ENCODE measurements at places on chromosomes 1 and 21.

DNA sequence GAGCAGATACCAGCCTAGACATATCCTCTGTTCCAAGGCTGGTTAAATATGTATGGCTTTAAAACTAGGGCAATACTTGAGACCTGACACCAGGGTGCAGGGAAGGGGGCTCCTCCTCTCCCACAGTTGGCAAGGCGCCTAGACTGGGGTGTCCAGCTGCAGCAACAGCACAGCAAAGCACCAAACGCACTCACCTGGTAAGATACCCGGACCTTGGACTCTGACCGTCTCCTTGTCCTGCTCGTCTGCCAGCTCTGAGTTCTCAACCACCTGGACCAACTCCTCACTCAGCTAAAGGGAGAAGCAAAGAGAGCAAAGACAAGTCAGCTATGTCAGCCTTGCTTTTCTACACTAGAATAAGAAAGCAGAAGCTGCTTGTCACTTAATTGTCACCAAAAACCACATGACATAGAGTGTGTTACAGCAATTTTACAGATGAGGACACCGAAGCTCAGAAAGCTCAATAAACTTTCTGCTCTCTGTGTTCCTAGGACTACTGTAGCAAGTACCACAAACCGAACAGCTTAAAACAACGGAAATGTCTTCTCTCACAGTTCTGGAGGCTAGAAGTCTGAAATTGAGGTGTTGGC, 4.4 kb downstream of the PACC1 start:
- no peak for DNase-seq

- no peak for DNase-seq
Measured at GRCh38 chr1:29880556-29880955, 644.2 kb downstream of the PTPRU start.

DNA sequence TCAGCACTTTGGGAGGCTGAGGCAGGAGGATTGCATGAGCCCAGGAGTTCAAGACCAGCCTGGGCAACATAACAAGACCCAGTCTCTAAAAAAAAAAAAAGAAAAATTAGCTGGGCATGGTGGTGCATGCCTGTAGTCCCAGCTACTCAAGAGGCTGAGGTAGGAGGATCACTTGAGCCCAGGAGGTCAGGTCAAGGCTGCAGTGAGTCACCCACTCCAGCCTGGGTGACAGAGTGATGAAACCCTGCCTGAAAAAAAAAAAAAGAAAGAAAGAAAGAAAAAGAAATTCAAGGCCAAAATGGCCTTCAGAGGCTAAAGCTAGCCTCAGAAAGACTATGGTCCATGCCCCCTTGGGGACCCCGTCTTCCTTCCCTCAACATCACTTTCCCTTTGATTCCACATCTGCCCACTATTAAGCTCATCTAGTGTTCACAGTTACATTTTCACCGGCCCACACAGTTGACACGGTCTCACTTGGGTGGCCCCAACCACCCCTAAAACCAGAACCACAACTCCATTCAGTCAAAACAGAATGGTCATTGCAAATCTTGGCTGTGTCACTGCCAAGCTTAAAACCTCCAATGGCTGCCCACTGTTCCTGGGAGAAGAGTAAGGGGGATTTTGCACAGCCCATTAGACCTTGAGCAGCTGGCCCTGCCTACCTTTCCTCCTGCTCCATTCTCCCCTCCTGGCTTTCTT, 2.1 kb upstream of the CAPN8 start:
- DNase-seq: no peak

DNA sequence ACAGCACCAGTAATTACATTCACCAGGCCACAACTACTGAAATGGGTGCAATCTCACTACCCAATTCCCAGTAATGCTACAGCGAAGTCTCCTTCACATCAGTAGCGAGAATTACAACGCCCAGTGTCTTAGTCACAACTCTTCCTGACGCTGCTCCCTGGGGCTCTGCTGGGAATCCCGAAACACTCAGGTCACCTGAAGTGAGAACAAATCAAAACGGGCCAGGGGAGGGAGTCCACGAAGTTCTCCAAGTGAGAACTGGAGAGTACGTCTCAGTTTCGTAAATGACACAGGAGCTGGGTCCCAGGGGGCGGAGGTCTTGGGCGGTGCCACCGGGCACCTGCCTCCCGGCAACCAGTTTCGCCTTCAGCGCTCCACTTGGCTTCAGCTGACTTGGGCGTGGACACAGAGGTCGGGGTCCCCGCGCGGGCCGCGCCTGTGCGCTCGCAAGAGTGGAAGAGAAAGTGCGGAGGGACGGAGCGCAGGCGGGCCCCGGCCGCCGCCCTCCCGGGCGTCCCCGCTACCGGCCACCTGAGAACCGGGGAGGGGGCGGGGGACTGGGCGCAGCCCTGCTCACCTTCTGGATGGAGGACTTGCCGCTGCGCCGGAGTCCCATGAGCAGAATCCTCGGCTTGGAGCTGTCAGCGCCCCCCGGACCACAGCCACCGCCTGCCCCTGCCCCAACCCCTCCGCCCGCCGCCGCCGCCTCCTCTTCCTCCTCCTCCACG, 575 bp downstream of the RRAGC start:
- DNase-seq: no peak

DNA sequence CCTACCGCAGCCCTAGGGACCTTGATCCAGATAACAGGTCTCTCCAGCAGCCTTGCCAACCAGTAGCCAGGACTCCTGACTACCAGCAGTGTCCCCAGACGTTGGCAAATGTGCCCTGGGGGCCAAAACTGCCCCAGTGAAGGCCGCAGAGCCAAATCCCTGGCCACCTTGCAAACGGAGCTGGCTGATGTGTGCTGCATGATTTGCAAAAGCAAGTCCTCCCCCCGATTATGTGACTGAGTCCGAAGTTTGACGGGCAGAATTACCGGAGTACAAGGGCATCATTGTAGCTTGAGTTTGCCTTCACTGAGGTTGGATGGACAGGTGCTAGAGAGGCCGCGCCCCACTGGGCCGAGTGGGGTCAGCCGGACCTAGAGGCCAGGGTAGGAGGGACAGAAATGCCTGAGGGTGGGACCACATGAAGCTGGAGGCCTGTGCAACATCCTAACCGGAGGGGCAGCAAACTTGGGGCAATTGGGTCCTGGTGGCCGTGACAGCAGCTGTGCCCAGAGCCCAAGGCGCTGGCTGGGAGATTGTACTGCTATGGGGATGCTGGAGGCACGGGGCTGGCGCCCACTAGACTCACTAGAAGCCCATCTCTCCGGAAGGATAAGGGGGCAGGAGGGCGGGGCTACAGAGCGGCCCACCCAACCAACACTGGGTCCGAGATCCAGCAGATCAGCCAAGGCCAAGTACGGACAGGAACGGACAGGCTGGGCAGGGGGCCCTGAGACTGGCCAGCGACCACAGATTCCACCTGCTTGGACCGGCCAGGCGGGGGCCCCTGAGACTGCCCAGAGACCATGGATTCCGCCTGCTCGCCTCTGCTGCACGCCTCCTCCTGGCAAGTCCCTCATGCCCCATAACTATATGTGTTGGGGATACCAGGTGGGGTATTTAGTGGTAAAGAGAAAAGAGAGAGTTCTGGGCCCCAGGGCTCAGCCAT, 2.8 kb downstream of the ARHGEF16 start:
- DNase-seq: no peak

GRCh38 chr1:63099188-63099587, 223.2 kb upstream of the FOXD3 start:
- DNase-seq: no peak

DNA sequence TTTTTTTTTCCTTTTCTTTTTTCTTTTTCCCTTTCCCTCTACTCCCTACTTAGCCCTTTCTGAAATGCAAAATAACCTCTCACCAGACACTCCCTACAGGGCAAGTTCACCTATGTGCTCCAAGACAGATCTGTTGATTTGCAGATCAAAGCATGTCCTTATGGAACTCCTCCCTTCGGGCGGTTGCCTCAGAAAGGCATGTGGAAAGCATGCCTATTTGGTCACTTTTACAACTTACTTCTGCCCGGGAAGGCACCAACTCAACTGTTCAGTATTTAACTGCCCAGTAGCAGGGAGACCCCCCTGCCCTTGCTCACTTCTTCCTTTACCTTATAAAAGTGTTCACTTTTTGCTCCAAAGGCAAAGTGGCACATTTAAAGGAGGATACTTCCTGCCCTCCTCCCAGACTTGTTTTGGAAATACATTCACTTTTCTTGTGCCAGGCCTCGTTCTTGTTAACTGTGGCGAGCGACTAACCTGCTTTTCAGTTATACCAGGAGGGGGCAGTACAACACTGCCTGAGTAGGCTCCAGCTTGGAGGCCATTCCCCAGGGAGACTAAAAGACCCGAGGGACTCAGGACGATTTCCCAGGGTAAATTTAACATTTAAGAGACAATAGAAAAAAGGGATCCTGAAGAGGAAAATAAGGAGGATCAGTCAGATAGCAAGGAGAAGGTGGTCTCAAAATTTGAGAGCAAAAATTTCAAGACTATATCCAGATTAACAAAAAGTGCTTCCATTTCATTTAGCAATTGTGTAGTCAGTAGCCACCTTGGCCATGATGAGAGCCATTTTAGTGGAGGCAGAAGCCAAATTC, 12.3 kb upstream of the SLAMF7 start:
- DNase-seq: no peak

DNA sequence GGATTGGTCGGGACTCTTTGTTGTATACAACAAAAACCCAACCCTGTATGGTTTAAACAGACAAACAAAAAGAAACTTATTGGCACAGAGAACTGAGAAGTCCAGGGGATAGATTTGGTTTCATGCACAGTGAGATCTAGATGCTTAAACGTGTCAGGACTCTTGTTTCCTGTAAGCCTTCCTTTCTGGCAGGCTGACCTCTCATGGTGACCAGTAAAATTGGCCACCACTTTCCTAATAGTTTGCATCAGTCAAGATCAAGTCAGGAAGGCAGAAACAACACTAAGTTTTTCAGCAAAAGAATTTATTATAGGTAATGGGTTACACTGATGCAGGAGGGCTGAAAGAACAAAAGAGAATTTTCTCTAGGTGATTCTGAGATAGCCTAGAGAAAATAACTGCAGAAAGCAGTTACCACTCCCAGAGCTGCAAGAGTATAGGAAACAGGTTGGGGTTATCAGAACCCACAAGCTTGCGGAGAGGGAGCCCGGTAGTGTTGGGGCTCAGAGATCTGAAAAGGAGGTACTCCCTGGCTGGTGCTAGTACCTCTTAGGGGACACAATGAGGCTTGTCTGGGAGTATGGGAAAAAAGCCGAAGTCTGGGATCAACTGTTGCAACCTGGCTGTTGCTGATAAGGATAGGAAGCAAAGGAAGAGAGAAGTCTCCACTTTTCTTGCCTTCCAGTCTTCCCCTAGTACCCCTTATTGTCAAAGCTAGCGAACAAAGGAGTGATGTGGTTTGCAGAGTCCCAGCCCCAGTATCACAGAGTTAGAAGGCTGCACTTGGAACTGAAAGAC, 21.4 kb downstream of the CITED4 start:
- DNase-seq: no peak

DNA sequence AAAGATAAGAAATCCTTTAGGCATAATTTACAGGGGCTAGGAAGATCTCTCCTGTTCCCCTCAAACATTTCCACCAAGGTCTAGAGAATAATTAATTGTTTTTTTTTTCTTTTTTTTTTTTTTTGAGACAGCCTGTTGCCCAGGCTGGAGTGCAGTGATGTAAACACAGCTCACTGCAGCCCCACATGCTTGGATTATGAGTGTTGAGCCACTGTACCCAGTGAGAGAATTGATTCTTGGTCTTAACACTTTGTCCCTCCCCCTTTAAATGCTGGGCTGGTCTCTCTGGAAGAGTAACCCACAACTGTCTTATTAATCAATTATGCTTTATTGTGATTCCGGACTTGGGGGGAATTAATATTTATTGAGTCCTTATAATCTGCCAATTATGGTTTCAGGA, 33.4 kb downstream of the ATF3 start:
- no peak for DNase-seq
